ENCODE measurements at places on chromosomes 4 and X. TPM values are rescaled to one million over a fixed set of nuclear protein-coding genes. Genes with fewer than 3 reads are reported as not detected.

- no peak for DNase-seq
Measured at GRCh38 chrX:110491846-110492620, 133.4 kb downstream of the RTL9 start.

DNA sequence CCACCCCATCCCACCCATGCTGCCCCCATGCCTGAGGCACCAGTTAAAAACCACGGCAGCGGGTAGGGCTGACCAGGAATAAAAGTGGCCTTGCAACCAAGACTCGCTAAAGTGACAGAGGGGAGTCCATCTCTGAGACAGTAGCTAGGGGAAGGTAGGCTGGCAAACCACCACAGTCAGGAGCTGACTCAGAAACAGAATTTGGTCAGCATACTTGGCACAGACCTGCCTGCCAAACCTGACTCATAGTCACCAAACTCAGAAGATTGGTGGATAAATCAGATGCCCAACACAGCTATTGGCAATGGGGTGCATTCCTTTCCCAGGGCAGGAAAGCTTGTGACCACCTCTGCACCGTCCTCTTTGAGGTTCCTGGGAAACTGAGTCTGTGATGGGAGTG, 193.8 kb downstream of the BCOR start:
- DNase-seq, result no peak

DNA sequence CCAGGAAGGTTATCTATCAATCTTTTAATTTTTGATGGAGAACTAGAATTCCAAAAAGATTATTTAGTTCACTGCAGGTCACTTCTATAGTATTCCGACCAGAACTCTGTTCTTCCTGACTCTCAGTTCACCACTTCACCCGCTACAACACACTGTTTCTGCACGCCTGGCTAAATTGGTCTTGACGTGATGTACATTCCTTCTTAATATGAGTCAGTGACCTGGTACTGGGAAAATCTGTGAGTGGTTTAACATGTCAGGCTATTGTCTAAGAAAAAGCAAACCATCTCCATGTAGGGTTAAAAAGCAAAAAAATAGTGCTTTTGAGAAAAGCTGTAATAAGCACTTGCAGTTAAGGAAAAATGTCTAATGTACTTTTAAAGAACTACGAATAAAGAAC, 120.4 kb downstream of the NDST3 start:
- DNase-seq, result no peak

GRCh38 chr4:71261633-71262121, 77.1 kb upstream of the SLC4A4 start:
- DNase-seq, result no peak

GRCh38 chr4:64539234-64539849, 130.1 kb upstream of the TECRL start:
- DNase-seq, result peak; percentile 18

GRCh38 chr4:183599284-183599683, 59.7 kb downstream of the RWDD4 start:
- no peak for DNase-seq

DNA sequence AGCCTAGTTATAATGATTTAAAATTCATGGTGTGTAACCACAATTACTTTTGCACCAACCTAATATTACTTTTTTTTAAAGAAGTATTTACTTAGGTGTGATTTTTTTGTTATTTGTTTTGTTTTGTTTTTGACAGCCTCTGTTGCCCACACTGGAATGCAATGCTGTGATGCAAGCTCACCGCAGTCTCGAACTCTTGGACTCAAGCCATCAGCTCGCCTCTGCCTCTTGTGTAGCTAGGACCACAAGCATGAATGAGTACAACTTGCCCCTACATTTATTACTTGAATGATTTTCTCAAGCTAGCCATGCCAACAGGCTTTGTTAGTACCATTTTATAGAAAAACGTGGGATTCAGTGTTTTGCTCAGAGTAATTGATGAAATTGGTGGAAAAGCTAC, 488.8 kb upstream of the CPEB2 start:
- DNase-seq, result no peak

DNA sequence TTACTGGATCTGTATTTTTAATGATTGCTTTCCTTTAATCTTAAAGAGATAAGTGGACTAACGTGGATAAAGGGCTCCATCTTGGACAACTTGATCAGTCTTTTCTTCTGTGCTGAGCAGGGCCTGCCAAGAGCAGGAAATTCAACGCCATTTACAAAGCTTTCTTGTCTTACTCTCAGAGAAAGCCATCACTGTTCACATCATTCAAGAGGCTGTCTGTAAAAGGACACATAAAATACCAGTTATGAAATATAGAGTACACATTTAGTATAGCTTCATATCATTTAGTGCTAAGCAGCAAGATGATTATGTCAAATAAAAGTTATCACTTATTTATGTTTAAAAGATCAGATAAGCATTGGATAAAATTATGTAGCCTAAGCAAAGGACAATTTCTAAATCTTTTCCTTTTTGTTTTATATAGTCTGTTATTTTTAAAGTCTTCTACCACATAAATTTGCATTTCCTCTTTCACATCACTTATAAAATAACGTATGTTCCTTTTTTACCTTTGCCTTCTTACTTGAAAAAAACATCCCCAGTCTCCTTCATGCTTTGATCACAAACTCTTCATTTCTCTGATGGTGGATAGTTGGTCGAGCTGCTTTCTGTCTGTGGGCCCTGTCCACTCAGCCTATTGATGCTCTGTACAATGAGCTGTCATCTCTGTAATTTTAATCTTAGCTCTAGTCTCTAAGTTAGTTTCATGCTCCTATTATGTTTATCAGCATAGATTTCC, 2.1 kb upstream of the CCNG2 start:
- DNase-seq, result no peak

DNA sequence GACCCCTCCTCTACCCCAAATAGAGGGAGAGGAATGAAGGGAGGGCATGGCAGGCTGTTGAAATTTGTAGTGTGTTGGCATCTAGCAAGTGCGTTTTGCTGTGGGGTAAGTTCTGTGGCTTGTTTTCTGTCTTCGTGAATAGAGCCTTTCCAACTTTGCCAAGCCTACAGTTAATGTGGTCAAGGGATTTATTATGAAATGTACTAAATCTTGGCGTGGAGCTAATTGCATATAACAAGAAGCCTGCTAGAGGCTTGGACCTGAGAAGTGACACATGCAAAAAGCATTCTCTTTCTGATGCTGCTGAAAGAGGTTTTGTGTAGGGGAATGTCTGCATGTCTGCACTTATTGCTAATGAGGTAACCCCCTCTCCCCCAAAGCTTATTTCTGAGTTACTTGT, 132.2 kb downstream of the BMPR1B start:
- no peak for DNase-seq

DNA sequence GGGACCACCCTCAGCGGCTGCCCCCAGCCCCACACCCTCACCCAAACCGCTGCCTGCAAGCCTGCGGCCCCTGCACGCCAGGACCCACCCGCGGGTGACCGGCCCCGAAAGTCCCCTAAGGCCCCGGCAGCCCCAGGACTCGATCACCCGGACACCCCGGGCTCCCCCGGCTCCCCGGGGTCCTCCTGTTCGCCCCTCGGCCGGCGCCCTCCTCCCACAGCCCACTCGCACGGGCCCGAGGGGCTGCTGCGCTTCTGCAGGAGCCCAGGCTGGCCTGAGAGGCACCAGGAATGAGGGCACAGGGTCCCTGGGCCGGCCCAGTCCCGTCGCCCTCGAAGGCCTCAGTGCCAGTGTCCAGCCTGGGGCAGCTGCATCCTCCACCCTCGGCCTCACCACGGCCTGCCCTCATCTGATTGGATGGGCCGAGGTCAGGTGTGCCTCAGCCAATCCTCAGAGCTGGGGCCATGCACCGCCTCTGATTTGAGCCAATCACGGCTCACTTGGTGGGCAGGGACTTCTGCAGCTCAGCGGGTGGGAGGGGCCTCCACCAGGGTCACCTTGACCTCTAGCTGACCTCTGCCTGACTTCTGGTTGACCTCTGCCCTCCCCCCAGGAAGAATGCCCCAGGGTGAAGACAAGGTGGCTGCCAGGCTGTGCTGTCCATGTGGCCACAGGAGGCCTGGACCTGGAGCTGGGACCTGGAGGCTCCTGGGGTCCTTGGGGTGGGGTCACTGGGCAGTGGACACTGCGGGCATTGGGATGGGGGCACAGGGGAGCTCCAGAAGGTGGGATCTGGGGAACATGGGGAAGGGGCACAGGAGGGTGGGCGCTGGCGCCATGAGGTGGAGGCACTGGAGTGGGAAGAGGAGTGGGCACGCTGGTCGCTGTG, 97.6 kb upstream of the NKX1-1 start:
- DNase-seq, result no peak

DNA sequence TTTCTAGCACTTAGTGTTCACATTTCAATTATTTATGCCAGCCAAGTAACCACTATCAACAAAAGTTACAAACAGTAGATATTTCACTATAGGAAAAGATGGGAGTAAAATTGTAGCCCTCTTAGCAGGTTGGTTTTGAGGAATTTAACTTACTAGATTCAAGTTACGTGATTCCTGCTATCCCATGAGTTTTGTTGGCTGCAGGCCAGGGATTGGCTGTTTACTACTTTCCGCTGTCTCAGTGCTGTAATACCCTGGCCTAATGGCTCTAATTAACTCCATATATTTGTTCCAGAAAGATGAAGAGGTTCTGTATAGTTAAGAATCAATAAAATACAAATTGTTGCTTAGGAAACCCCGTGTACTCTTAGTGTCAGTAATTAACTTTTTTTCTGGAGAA, 55.5 kb upstream of the MAGED1 start:
- no peak for DNase-seq

- no peak for DNase-seq
Measured at GRCh38 chrX:23890933-23891332, 16.8 kb downstream of the APOO start.

GRCh38 chr4:110795971-110796370, 173.1 kb upstream of the PITX2 start:
- no peak for DNase-seq

DNA sequence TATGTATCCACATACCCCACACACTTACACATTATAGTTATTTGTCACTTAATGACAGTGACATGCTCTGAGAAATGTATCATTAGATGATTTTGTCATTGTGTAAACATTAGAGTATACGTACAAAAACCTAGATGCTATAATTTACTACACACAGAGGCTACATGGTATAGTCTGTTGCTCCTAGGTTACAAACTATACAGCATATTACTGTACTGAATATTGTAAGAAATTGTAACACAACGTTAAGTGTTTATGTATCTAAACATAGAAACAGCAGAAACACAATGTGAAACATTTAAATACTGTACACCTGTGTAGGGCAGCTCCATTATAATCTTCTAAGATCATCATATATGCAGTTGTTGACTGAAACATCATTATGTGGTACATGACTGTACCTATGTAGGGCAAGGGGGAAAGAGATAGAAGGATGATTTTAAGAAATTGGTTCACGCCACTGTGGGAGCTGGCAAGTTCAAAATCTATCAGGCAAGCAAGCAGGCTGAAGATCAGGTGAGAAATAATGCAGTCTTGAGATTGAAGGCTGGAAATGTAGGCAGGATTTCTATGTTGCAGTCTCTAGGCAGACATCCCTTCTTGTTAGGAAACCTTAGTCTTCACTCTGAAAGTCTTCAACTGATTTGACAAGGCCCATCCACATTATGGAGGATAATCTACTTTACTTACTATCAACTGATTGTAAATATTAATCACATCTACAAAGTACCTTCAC, 78.0 kb upstream of the CPEB2 start:
- DNase-seq, result no peak

DNA sequence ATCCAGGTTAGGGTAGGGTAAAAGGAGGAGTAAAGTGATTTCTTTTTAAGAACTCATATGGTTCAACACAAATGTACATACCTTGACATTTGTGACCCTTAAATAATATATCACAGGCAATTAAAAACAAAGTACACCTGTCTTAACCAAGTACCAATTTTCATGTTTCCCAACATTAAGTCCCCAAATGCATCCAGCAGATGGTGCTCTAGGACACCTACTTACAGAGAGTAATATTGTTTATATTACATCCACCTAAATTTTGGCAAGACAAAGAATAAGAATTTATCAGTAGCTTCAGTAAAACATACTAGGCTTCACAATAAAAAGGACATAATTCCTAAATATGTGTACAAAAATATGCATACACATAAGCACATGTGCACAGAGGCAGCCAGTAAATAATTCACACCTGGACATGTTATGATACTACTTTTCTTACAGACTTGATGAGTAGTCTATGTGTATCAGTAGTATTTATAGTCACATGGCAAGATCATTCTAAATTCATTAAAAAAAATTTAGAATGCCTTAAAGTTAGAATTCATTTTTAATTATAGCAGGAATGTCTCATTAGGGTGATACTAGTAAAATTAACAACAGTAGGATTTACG, 219.7 kb downstream of the DCLK2 start:
- no peak for DNase-seq

- DNase-seq, result no peak
Measured at GRCh38 chrX:140053846-140054245, 88.5 kb upstream of the CXorf66 start.

DNA sequence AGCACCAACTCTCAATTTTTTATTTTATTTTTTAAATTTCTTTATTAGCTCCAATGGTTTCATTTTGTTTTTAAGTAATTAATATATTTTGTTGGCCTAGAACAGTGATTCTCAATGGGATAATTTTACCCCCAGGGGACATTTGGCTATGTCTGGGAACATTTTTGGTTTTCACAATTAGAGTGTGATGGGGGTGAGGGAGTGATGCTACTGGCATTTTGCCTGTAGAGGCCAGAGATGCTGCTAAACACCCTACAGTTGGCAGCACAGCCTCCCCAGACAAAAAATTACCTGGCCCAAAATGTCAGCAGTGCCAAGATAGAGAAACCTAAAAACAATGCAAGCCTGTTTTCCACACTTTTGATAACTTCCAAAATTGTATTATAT, 64.6 kb downstream of the HHIP start:
- DNase-seq, result no peak

DNA sequence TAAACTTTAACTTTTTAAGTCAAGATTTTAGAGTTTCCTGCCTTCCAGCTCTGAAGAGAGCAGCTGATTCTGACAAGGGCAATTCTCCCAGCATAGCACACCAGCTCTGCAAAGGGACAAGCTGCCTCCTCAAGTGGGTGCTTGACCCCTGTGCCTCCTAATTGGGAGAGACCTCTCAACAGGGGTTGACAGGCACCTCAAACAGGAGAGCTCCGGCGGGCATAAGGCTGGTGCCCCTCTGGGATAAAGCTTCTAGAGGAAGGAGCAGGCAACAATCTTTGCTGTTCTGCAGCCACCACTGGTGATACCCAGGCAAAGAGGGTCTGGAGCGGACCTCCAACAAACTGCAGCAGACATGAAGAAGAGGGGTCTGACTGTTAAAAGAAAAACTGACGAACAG, 872.9 kb upstream of the PCDH10 start:
- no peak for DNase-seq

The NHS gene
- 25.8 TPM for total RNA-seq

The SPANXA1 gene
- not detected for total RNA-seq

The IL13RA2 gene
- not detected for total RNA-seq

The SAGE1 gene
- not detected for total RNA-seq

The TRIM61 gene
- total RNA-seq, result 3.4 TPM

The FGFR3 gene
- total RNA-seq, result not detected

The RXFP1 gene
- total RNA-seq, result not detected
